ENCODE measurements at places on chromosomes 13 and 19.

- no peak for DNase-seq
Observed at GRCh38 chr19:51479531-51480331, 1.4 kb downstream of the CEACAM18 start.

DNA sequence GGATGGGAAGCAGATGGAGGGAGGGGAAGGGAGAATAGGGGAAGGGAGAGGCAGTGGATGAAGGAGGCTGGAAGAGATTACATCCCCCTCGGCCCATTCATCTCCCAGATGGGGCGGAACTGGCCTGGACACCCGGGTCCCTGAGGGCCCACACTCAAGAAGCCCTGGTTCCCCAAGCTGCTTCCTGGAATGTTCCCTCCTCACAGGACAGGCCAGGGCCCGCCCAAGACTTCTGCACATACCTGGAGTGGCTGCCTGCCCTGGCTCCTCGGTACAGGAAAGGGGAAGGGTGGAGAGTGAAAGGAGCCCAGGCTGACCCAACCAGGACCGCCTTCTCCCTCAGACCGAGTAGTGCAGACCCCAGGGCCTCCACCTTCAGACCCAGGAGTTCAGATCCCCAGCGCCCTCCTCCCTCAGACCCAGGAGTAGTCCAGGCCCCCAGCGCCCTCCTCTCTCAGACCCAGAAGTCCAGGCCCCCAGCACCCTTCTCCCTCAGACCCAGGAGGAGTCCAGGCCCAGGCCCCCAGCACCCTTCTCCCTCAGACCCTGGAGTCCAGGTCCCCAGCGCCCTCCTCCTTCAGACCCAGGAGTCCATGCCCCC lies 489 bp downstream of the NTF4 start:
- DNase-seq: no peak

DNA sequence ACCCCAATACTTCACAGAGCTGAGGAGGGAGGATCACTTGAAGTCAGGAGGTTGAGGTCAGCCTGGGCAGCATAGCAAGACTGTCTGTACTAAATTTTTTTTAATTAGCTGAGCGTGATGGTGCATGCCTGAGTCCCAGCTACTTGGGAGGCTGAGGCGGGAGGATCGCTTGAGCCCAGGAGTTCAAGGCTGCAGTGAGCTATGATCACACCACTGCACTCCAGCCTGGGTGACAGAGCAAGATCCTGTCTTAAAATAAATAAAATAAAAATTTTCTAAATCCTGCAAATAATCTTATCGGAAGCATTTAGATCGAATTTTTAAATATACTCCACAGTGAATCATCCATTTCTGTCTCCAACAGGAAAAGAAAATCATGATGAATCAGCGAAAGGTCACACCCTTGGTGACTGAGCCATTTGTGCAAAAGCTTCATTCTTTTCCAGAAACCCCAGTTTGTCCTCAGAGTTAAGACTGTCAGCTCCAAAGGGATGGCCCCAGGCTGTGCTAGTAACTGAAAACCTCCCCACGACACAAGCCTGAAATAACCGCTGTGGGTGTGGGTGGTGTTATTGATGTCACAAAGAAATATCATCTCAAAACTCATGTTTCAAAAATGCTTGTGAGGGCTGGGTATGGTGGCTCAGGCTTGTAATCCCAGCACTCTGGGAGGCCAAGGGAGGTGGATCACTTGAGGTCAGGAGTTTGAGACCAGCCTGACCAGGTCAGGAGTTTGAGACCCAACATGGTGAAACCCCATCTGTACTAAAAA lies 167.6 kb downstream of the PTPRS start:
- no peak for DNase-seq

DNA sequence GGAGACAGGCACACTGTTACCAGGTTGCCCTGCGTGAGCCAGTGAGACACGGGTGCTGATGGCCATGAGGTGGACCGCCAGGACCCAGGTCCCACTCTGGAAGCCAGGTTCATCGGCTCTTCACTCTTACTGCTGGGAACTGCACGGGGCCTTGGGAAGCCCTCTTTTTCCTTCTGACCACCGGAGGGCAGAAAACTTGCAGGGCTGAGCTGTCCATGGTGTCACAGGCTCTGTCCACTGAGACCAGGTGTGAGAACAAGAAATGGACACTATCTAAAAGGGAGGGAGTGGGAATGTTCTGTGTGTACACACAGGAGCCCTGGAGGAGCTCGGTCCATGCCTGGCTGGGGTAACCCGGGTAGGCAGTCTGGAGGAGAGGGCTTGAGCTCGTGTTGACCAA lies 93.4 kb downstream of the UQCRFS1 start:
- DNase-seq: no peak

- peak; percentile 69 for DNase-seq
Observed at GRCh38 chr19:50003810-50004419, 21.3 kb downstream of the VRK3 start.

- DNase-seq: no peak
Observed at GRCh38 chr19:18558202-18558555, 509 bp downstream of the KXD1 start.

DNA sequence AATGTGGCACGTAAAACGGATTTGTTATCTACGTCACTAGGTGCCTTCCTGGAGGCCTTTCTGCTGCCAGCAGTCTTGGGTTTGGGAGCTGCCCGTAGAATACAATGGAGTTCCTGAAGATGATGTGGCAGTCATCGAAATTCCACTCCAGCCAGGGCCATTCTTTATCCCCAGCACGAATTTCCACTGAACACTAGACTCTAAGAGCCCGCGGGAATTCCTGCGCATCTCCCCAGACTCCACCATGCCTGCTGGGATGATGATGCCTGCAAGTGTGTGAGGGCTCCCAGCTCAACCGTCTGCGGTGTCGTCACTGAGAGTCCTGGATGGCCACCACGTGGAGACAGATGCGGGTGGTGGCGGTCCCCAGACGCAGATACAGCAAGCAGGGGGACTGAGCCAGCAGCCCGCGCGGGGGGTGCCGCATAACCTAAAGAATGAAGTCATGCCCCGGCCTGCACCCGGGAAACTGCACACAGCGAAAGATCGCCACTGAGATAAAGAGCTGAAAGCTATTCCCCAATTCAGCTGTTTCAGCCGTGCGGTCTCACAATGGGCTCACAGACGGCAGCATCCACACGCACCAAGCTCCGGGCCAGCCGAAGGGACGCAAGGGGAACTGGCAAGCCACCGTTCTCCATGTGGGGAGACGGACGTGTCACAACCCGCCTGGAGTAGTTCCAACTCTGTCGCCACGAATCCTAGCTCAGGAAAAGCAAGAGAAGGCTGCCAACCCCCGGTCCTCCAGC lies 41.1 kb downstream of the COL4A1 start:
- DNase-seq: peak; percentile 74

DNA sequence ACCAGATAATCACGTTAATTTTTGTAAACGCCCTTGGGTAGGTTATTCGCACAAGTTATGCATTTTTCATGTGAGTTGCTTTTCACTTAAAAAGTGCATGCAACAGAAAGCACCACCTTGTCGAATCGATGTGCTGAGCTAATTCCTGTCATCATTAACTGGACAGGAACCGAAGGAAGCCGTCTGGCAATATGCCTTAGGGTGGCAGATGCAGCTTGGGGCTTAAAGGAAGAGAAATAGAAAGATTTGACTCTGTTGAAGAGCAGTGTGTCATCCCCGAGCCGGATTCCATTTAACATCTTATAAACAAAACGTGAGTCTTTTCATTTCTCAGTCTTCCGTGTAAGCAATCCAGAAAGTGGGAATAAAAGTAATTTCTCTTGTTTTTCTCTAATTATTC lies 70.0 kb downstream of the ATP11A start:
- no peak for DNase-seq

DNA sequence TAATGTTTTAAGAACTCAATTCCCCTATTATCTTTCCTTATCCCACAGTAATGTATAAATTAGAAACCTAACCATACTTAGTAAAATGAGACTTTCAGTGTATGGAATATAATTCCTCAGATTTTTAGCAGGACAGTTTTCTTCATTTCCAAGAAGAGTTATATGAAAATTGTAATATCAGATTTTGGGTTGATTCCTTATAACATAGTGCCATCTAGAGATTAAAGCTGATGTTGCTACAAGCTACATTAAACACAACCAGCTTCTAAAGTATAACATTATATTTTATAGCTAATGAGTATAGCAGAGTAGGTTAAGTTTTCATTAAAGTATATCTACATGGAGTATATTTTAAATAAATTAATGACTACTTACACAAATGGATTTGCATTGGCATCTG lies 99.7 kb upstream of the MIR17HG start:
- no peak for DNase-seq

DNA sequence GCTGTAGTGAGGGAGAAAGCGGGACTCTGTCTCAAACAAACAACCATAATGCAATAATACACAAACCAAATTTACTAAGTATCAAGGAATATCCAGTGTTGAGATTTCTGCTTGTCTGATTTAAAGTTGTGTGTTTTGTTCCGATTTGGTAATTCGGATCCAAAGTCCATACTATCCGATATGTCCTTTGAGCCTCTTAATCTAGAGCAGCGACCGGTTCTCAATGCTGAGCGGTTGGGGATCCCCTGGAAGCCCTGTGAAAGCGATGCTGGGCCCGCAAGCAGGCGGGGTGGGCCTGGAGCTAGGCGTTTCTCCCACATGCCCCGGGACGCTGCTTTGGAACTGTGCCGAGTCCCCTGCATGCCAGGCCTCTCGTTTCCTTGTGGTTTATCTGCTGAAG lies 20.2 kb downstream of the C19orf44 start:
- no peak for DNase-seq

GRCh38 chr13:41782086-41782485 lies 178.8 kb downstream of the VWA8 start:
- DNase-seq: no peak

DNA sequence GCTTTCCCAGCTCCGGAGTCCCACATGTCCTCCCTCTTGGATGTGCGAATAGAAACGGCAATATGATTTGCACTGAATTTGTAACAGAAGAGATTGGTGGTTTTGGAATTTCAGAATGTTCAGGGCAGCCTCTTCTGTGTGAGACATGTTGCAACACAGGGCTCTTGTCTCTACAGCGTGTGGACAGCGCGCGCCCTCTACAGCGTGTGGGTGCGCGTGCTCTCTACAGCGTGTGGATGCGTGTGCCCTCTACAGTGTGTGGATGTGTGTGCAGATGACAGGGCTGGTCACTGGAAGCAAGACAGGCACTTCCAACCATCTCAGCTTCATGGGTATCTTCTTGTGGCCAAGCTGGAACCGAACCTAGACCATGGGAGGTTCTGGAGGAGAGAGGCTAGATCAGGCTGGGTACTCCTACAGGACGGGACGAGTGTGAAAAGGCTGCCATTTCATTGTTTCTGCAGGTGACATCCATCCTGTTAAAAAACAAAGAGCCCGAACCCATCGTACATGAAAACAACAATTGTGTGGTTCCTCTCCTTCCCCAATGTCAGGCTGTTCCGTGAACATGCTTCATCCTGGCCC lies 78.4 kb downstream of the TEX29 start:
- no peak for DNase-seq

GRCh38 chr13:110937511-110938285 lies 22.8 kb upstream of the ANKRD10 start:
- no peak for DNase-seq

Data from heart left ventricle (tissue), 16 donors.